Stimulated activated CD4-positive, alpha-beta T cell treated with anti-CD3 and anti-CD28 coated beads, Interleukin-4, amount 100 ng/mL, for 24 hours (primary cell): ENCODE measurements at places on chromosomes 1 and 21.
A peak's percentile ranks its signal among the peaks of the same experiment; 100 is the strongest.

GRCh38 chr1:228794810-228795209 lies 59.5 kb downstream of the RHOU start:
- DNase-seq: peak; percentile 62

GRCh38 chr1:27618341-27619082 lies 14.6 kb upstream of the AHDC1 start:
- no peak for DNase-seq

- DNase-seq: no peak
These were observed 48.2 kb downstream of the SLX9 start for GRCh38 chr21:44987886-44988606.

DNA sequence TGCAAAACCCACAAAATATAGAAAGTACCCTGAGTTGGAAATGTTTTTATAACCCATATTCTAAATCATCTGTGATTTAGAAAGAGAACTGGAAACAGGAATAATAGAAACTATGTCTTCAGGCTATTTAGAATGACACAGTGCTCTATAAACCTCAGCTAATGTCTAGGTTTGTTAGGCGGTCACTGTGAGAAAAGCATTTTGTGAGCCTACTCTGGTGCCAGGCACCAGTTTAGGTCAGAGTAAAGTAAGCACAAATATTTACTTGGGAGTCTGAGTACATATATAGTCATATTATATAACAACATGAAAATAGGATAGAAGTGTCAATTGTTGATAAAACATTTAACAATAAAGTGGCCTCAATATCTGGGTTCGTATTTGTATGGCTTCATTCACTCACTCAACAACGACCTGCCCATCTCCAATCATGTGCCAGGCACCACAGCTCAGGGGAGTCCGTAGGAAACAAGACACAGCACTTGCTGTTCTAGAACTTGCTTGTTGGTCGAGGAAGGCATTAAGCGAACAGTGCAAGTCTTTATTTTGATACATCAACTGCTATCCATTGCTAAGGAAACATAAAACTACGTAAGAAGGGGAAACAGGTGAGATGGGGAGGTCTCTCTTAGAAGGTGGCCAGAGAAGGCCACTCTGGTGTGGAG lies 37.2 kb downstream of the GNB1 start:
- DNase-seq: no peak

GRCh38 chr1:114745291-114745690 lies 12.5 kb downstream of the CSDE1 start:
- no peak for DNase-seq

GRCh38 chr1:210754878-210755665 lies 378.9 kb downstream of the KCNH1 start:
- DNase-seq: no peak

GRCh38 chr1:156489935-156490293 lies 10.7 kb downstream of the MEF2D start:
- no peak for DNase-seq

- no peak for DNase-seq
These were observed 79.2 kb upstream of the CD1D start for GRCh38 chr1:158101455-158101854.
